ENCODE measurements at places on chromosomes 13 and 19. TPM values are rescaled to one million over a fixed set of nuclear protein-coding genes. Genes with fewer than 3 reads are reported as not detected.

Gene USP12
- 9.2 TPM for total RNA-seq

Gene BEST2
- not detected for total RNA-seq

Gene SOHLH2
- total RNA-seq: 0.34 TPM

Gene ZNF587B
- 9.6 TPM for total RNA-seq

Gene HSPB6
- total RNA-seq: 22.5 TPM

Gene PRSS57
- not detected for total RNA-seq

Gene FCHO1
- 1.8 TPM for total RNA-seq

Gene CLDN10
- total RNA-seq: not detected

Gene FFAR3
- not detected for total RNA-seq

Gene RPS19
- 2,099 TPM for total RNA-seq

Gene C13orf42
- total RNA-seq: not detected

Gene KCNN1
- 0.34 TPM for total RNA-seq

Gene ZNF471
- total RNA-seq: 0.89 TPM

Gene TLE6
- total RNA-seq: 0.17 TPM

Gene GIPC3
- 0.17 TPM for total RNA-seq

Gene FOXA3
- total RNA-seq: under 0.01 TPM

Gene TPTE2
- total RNA-seq: not detected

Gene NALCN
- total RNA-seq: 1.2 TPM

Gene ZNF546
- total RNA-seq: 2.2 TPM

Gene SLC10A2
- total RNA-seq: not detected

Gene SLC1A6
- not detected for total RNA-seq

Gene CGB3
- not detected for total RNA-seq

Gene ZNF724
- 9.2 TPM for total RNA-seq

Gene HPN
- total RNA-seq: not detected

Gene B9D2
- 12.6 TPM for total RNA-seq

Gene SSC5D
- total RNA-seq: 1.7 TPM

Gene C1QTNF9
- not detected for total RNA-seq

Gene ISOC2
- 86.4 TPM for total RNA-seq

Gene FFAR1
- total RNA-seq: not detected

Gene LHFPL6
- 14.0 TPM for total RNA-seq

Gene LILRB2
- total RNA-seq: not detected

Gene RNF225
- not detected for total RNA-seq

Gene CFAP97D2
- not detected for total RNA-seq

Gene ELSPBP1
- not detected for total RNA-seq

Gene IL4I1
- 0.30 TPM for total RNA-seq

Gene UPF3A
- total RNA-seq: 19.8 TPM

Gene PTGIR
- total RNA-seq: 7.6 TPM

Gene TMEM59L
- not detected for total RNA-seq

Gene PRODH2
- total RNA-seq: not detected

Gene ZNF667
- 1.0 TPM for total RNA-seq

Gene CSNK1A1L
- total RNA-seq: not detected

Gene RDH8
- not detected for total RNA-seq

Gene ZNF583
- 1.2 TPM for total RNA-seq

Gene DAND5
- not detected for total RNA-seq

Gene KIR2DL4
- total RNA-seq: not detected

Gene IRGQ
- total RNA-seq: 10.1 TPM

Gene TEX29
- total RNA-seq: not detected

Gene TLE2
- 0.45 TPM for total RNA-seq
